ENCODE measurements at places on chromosomes 13 and 19.

- DNase-seq, result no peak
Measured at GRCh38 chr19:42197375-42197817, 20.1 kb downstream of the DEDD2 start.

DNA sequence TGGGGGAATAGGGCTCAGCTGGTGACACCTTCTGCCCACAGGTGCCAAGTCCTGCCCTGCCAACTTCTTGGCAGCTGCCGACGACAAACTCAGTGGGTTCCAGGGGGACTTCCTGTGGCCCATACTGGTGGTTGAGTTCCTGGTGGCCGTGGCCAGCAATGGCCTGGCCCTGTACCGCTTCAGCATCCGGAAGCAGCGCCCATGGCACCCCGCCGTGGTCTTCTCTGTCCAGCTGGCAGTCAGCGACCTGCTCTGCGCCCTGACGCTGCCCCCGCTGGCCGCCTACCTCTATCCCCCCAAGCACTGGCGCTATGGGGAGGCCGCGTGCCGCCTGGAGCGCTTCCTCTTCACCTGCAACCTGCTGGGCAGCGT lies 2.1 kb downstream of the P2RY11 start:
- DNase-seq, result no peak

- peak; percentile 72 for DNase-seq
Measured at GRCh38 chr19:54390942-54391577, 24.2 kb upstream of the TTYH1 start.

GRCh38 chr19:6062961-6063575 lies 47.2 kb downstream of the RFX2 start:
- DNase-seq, result no peak

- DNase-seq, result no peak
Measured at GRCh38 chr19:4930664-4931063, 21.4 kb downstream of the UHRF1 start.

- no peak for DNase-seq
Measured at GRCh38 chr19:15471639-15472101, 7.3 kb upstream of the RASAL3 start.

DNA sequence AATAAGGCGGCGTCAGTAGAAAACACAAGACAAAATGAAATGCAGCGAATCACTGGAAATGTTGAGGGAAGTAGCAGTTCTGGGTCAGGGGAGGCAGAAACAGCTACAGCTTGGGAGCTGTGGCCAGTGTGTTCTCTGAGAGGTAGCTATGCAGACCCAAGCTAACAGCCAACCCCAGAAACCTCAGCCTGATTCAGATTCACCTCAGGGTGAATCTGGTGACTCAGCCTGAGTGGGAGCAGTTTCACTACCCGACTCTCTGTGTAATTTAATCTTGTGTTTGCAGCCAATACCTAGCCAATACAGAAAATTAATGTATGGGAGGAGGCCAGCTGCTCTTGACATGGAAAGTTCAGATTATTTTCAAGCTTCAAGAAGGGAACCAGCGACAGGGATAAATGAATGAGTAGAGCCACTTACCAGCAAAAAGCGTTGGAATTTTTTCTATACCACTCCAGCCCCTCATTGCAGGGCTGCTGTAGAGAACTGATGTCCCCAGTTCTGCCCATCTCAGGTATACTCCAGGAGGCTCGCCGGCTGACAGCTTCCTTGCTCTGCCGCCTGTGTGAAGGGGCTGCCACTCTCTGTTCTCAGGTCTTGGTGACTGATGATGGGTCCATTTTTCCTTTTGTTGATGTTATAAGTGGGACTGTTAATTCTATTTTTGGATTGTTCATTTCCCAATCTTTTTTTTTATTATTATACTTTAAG lies 8.9 kb downstream of the IGFL3 start:
- DNase-seq, result no peak

GRCh38 chr19:4493104-4493928 lies 21.2 kb downstream of the HDGFL2 start:
- no peak for DNase-seq

DNA sequence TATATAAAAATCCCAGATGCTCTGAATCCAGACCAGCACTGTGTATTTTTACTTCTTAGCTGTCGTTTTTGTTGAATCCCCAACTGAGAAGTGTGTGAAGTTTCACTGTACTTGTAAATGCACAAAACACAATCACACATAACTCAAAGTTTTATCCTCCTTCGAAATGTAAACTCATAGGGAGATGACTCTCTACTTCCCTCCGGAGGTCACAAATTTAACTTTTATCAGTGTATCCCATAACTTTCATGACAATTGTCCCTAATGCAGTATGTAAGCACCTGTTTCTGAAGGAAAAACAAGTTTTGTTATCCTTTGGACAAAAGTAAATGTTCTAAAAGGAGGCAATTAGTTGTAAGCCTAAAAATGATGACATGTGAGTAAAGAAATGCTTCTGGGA lies 665.0 kb upstream of the SLITRK6 start:
- no peak for DNase-seq

DNA sequence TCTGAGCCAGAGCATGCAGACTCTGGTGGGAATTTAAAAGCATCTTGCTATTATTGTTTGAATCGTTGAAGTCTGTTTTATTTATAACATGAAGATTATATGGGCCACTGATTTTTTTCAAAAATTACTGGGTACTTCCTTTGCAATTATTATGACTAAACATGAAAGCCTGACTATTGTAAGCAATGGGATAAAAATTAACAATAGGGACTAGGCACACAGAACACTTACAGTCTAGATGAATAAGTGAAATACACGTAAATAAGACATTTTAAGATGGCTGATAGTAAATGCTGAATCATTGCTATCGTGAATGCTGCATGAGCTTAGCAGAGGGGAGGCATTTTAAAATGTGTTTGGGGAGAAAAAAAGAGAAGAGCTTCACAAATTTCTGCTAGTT lies 81.0 kb upstream of the MAB21L1 start:
- no peak for DNase-seq

GRCh38 chr19:51689751-51690453 lies 3.2 kb upstream of the SPACA6 start:
- no peak for DNase-seq

- no peak for DNase-seq
Measured at GRCh38 chr19:38285567-38285966, 18.5 kb upstream of the C19orf33 start.

GRCh38 chr19:29429581-29429980 lies 96.2 kb upstream of the VSTM2B start:
- no peak for DNase-seq

GRCh38 chr13:85592211-85592610 lies 207.0 kb downstream of the SLITRK6 start:
- no peak for DNase-seq

DNA sequence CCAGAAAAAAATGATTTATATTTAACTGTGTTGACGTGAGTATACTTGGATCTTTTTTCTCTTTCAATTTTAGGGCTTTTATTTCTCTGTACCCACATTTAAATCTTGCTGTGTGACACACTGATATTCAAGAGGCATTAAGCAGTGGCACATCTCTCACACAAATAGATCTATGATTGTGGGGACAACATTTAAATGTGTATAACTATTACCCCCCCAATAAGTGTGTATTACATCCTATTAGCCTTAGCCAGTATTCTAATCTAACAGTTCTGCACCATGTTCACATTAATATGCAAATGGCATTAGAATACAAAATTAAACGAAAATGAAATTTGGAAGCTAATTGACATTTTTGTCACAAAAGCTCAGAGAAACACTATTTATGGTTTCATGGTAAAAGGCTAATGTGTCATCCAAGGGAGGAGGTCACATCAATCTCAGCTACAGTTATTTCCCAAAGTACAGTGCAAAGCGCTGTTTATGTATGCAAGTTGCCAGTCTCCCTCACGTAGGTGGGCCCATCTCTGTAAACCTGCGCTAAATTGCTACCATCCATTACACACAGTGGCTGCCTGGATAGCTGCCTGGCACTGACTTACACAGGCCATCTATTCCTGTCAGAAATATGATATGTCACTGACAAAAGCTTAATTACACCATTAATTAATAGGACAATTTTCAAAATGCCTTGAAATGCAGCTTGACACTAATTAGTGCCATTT lies 984.7 kb upstream of the PCDH9 start:
- DNase-seq, result no peak

DNA sequence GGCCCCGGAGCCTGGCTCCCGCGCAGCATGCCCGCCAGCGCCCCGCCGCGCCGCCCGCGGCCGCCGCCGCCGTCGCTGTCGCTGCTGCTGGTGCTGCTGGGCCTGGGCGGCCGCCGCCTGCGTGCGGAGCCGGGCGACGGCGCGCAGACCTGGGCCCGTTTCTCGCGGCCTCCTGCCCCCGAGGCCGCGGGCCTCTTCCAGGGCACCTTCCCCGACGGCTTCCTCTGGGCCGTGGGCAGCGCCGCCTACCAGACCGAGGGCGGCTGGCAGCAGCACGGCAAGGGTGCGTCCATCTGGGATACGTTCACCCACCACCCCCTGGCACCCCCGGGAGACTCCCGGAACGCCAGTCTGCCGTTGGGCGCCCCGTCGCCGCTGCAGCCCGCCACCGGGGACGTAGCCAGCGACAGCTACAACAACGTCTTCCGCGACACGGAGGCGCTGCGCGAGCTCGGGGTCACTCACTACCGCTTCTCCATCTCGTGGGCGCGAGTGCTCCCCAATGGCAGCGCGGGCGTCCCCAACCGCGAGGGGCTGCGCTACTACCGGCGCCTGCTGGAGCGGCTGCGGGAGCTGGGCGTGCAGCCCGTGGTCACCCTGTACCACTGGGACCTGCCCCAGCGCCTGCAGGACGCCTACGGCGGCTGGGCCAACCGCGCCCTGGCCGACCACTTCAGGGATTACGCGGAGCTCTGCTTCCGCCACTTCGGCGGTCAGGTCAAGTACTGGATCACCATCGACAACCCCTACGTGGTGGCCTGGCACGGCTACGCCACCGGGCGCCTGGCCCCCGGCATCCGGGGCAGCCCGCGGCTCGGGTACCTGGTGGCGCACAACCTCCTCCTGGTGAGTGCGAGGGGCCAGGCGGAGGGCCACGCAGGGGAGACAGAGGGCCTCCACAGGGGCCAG lies at the start of gene KL:
KL (plus strand) TSS at position 10 of the 909 bp plus-strand sequence; CDS start at position 28, 18 bp downstream.
- DNase-seq, result no peak

DNA sequence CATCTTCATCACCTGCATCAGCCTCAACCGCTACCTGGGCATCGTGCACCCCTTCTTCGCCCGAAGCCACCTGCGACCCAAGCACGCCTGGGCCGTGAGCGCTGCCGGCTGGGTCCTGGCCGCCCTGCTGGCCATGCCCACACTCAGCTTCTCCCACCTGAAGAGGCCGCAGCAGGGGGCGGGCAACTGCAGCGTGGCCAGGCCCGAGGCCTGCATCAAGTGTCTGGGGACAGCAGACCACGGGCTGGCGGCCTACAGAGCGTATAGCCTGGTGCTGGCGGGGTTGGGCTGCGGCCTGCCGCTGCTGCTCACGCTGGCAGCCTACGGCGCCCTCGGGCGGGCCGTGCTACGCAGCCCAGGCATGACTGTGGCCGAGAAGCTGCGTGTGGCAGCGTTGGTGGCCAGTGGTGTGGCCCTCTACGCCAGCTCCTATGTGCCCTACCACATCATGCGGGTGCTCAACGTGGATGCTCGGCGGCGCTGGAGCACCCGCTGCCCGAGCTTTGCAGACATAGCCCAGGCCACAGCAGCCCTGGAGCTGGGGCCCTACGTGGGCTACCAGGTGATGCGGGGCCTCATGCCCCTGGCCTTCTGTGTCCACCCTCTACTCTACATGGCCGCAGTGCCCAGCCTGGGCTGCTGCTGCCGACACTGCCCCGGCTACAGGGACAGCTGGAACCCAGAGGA lies 2.6 kb downstream of the P2RY11 start:
- DNase-seq, result no peak

DNA sequence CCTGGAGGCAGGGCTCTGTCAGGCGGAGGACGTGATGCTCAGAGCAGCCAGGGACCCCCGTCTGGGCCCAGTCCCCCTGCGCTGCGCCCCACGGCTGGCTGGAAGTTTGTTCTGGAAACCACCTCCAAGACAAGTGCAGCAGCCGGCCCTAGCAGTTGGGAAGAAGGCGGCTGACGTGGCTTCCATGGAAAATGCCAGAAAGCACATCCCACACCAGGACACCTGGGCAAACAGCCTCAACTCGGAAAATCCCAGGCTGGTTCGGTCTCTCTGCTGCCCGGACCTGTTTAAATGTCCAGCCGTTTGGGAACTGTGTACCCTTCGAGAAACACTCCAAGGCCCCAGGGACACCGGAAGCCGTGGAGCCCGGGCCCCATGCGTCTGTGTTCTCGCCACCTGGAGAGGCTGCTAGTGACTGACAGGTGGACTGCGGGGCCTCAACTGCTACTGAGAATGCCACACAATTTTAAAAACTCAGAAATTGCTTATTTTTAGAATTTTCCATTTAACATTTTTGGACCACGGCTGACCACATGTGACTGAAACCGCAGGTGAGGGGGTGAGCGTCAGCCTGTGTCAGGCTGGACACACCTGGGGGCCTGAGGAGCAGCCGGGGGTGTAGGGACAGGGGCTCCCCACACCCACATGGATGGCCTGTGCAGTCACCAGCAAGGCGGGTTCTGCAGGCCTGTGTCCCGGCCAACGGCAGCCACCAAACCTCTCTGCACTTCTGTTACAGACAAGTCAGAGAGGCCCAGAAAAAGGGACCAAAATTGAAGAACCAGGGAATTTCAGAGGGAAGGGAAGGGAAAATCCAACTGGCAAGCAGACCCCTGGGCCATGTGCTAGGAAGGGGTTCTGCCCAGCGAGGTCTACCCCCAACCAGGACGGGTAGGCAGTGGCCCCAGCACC lies 31.7 kb downstream of the RASA3 start:
- no peak for DNase-seq

DNA sequence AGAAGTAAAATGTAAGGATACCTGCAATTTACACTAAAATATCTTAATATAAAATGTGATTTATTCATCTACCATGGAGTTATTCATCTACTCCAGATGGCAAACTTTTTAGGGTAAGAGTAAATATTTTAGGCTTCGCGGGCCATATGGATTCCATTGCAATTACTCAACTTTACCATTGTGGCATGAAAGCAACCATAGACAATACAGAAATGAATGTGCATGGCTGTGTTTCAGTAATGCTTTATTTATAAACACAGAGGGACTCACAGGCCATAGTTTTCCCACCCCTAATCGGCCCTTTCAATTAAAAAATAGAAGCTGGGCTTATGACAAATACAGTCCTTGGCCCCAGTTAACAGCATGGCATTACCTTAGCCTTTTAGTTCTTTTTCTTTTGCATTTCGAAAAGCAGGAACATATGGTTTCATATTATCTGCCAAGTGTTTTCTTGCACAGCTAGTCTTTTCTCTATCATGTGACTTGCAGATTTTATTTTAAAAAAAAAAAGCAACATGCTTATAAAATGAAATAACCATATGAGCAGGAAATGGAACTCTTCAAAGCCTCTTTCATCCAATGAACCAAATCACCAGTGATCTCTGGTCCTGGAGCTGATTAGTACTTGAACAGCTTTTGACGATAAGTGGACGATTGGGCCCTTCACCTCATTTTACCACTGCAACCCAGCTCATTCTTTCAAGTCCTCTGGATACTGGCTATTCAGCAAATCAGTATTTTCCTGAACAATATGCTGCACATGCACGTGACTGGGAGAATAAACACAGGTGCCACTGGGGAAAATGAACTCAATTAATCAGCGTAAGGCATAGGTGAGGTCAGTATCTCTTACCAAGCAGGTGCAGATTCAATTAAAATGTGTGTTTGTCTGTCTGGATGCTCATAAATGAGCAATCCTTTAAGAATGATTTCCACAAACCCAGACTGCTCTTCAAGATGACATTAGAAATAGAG lies 63.9 kb downstream of the LHFPL6 start:
- no peak for DNase-seq
